Fibroblast of lung (primary cell): ENCODE measurements at places on chromosomes 1 and 21. TPM values are rescaled to one million over a fixed set of nuclear protein-coding genes. Genes with fewer than 3 reads are reported as not detected.
A peak's percentile ranks its signal among the peaks of the same experiment; 100 is the strongest.

Gene PCSK9
- total RNA-seq: 1.0 and 2.0 TPM in 2 replicates

Gene RAP1GAP
- total RNA-seq: under 0.01 and 0.26 TPM in 2 replicates

Gene GREM2
- 4.9 and 21.1 TPM in 2 replicates for total RNA-seq

Gene PRAMEF26
- not detected in 2 replicates for total RNA-seq

Gene HFM1
- total RNA-seq: 0.83 and 1.8 TPM in 2 replicates

Gene MROH7
- total RNA-seq: under 0.01 and 0.33 TPM in 2 replicates

Gene NLRP3
- under 0.01 TPM in 1 of 2 replicates, not detected in the other for total RNA-seq

GRCh38 chr1:24805534-24806301 is 60.5 kb downstream of the CLIC4 start:
- H3K27me3 ChIP-seq: no peaks in the 10 kb centered on the region
- peak; percentile 75 for DNase-seq
- H3K36me3 ChIP-seq: no peaks in the 10 kb centered on the region
- H3K4me1 ChIP-seq: peaks cover 4% of the 10 kb centered on the region

GRCh38 chr1:180515857-180516388 is 13.5 kb upstream of the ACBD6 start:
- H3K36me3 ChIP-seq: no peaks in the 10 kb centered on the region
- no peaks in the 10 kb centered on the region for H3K27me3 ChIP-seq
- no peak overlapping the region for H3K4me3 ChIP-seq
- peaks cover 3% of the 10 kb centered on the region for H3K4me1 ChIP-seq
- DNase-seq: peak; percentile 92

DNA sequence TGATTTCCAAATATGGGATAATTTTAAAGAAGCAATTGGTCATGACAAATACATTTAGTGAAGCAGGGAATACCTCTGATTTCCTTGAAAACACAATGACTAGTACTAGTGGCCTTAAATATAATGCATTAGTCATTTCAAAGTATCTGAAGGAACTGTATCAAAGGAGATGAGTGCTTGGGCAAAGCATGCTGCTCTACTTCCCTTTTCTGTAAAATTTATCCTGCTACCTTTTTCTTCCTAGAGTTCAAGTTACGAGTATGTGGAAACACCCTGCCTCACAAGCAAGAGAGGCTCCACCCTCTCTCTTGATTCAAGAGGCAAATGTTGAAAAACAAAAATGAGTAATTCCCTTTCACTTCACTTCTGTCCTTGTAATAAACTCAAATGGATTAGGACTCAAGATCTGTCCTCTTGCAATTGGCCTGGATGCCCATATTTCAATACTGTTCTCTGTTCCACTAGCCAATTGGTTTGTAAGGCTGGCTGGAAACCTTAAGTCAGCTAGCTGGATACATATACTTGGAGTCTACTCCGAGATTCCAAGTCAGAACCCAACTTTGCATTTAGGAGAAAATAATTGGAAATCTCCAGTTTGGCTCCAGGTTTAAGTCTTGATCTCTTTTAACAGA is 92.5 kb downstream of the CDC42BPA start:
- DNase-seq: peak; percentile 67
- H3K27ac ChIP-seq: no peak overlapping the region
- H3K4me1 ChIP-seq: no peaks in the 10 kb centered on the region
- H3K4me3 ChIP-seq: peak overlapping the region; percentile 4
- H3K36me3 ChIP-seq: no peaks in the 10 kb centered on the region

- H3K27me3 ChIP-seq: no peaks in the 10 kb centered on the region
- H3K27ac ChIP-seq: no peak overlapping the region
Measured at GRCh38 chr1:163195728-163196448, 6.8 kb downstream of the RGS5 start.

DNA sequence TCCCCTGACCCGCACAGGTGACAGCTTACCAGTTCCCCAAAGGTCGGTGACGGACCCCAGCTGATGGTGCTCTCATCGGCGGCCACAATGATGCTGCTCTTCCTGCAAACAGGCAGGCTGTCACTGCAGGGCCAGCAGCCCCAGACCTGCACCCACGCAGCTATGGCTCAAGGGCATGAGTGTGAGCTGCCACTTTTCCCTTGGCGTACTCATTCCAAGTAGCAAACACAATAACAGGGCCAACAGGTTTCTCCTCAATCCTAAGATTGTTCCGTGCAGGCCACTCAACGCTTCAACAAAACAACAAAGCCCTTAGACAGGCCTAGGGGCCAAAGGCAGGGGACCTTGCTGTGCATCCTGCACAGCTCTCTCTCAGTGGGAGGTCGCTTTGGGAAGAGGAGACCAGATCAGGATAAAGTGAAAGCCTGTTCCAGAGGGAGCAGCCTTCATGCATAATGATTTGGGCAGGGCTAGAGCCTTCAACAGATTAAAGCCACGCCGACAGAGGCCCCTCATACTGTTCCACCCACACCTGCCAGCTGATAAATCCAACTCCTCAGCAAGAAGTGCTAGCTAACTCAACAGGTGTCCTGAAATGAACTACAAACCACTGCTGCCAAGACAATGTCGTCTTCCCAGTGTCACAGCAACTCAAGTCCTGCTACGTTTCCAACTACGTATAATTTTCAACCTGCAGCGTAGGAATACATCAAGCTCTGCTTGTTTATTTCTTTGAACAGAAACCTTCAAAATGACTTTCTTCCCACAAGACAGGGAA is 27.2 kb downstream of the RCC2 start:
- no peaks in the 10 kb centered on the region for H3K4me1 ChIP-seq
- no peaks in the 10 kb centered on the region for H3K27me3 ChIP-seq
- DNase-seq: no peak
- H3K36me3 ChIP-seq: peaks cover 14% of the 10 kb centered on the region
- H3K4me3 ChIP-seq: no peak overlapping the region

GRCh38 chr1:11285883-11286734 is 13.1 kb downstream of the UBIAD1 start:
- no peak overlapping the region for H3K27ac ChIP-seq
- H3K27me3 ChIP-seq: no peaks in the 10 kb centered on the region
- DNase-seq: peak; percentile 65
- peaks cover 3% of the 10 kb centered on the region for H3K36me3 ChIP-seq
- peaks cover under 1% of the 10 kb centered on the region for H3K4me1 ChIP-seq
- H3K4me3 ChIP-seq: no peak overlapping the region

DNA sequence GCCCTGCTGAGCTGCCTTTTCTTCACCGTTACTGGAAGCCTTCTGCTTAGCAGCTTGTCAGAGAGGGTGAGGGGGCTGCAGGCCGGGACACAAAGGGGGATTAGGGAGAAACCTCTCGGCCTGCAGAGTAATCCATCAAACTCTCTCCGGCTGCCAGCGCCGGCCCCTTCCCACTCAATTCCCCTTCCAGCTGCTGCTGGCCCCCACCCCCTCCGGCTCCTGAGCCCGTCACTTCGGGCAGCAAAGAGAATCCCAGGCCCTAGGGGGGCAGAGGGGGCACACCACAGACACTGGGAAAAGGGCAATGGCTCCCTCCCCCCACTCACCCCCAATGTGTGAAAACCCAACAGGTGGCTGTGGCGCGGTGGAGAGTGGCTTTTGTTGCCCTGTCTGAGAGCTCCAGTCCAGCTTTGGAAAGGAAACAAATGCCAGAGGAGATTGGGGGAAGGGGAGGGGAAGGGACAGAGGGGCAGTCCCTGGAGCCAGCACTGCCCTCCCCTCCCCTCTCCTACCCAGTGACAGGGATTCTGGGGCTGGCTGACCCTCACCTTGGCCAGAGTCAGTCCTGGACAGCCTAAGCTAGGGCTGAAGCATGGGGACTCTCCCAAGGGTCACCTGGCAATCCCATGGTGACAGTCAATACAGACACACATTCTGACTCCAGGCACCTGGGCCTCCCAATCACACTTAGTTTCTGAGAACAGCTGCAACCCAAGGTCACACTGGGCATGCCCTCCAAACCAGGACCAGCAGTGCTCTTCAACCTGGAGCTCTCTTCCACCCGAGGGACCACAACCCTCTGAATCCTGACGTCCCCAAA is 9.5 kb downstream of the SLC45A3 start:
- no peaks in the 10 kb centered on the region for H3K36me3 ChIP-seq

DNA sequence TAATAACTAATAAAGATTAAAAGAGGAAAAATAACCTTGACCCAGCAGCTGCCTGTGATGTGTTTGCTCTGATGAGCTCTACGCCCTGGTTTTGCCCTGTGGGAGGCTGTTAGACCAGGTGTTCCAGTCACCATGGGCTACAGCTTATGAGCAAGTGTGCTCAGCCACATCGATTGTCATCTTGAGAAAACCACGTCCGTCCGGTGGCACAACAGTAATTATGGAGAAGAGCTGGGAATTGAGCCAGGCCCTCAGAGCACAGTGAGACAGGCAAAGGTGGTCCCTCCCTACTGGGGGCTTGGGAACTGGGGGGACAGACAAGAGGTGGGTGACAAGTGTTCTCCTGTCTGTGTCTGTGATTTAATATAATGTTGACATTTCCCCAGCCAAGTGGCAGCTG is 420.5 kb downstream of the MATN1 start:
- no peaks in the 10 kb centered on the region for H3K36me3 ChIP-seq
- no peaks in the 10 kb centered on the region for H3K27me3 ChIP-seq
- no peak overlapping the region for H3K4me3 ChIP-seq
- no peaks in the 10 kb centered on the region for H3K4me1 ChIP-seq
- no peak for DNase-seq

GRCh38 chr1:915295-916172 is 8.2 kb upstream of the SAMD11 start:
- no peaks in the 10 kb centered on the region for H3K4me1 ChIP-seq
- peaks cover 49% of the 10 kb centered on the region for H3K27me3 ChIP-seq
- H3K36me3 ChIP-seq: no peaks in the 10 kb centered on the region
- DNase-seq: no peak

GRCh38 chr1:179807691-179808485 is 64.8 kb downstream of the FAM163A start:
- peak; percentile 96 for DNase-seq
- no peak overlapping the region for H3K27ac ChIP-seq
- H3K4me3 ChIP-seq: no peak overlapping the region
- H3K27me3 ChIP-seq: peaks cover 23% of the 10 kb centered on the region
- no peaks in the 10 kb centered on the region for H3K4me1 ChIP-seq

DNA sequence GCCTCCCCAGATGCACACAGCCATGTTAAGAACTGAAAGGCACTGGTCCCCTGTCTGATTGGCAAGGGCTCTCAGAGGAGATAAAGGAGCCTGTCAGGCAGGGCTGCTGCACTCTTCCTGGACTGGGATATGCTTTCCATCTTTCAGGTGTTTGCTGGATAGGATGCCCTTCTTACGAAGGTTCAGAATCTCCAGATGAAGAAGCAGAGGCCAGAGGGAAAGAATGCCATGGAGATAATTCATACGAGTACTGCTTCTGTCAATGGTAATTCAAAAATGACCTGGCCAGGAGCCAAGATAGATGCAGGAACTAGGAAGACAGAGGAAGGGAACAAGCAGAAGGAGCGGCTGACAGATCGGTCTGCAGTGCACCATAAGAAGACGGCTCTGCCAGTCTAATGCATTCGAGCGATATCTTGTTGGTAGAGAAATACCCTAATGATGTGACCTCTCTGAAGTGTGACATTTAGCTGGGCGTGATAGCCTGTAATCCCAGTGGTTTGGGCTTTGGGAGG is 16.6 kb upstream of the ATP2B4 start:
- H3K27me3 ChIP-seq: no peaks in the 10 kb centered on the region
- H3K4me1 ChIP-seq: peaks cover 9% of the 10 kb centered on the region
- H3K4me3 ChIP-seq: no peak overlapping the region
- no peak for DNase-seq
- H3K36me3 ChIP-seq: no peaks in the 10 kb centered on the region
